ENCODE measurements at places on chromosomes 5 and 9.

GRCh38 chr5:127290019-127290945, at the start of gene MEGF10:
MEGF10 (plus strand) TSS chr5:127290796; CDS start chr5:127331309, 40,513 bp downstream.
- no peak for DNase-seq

DNA sequence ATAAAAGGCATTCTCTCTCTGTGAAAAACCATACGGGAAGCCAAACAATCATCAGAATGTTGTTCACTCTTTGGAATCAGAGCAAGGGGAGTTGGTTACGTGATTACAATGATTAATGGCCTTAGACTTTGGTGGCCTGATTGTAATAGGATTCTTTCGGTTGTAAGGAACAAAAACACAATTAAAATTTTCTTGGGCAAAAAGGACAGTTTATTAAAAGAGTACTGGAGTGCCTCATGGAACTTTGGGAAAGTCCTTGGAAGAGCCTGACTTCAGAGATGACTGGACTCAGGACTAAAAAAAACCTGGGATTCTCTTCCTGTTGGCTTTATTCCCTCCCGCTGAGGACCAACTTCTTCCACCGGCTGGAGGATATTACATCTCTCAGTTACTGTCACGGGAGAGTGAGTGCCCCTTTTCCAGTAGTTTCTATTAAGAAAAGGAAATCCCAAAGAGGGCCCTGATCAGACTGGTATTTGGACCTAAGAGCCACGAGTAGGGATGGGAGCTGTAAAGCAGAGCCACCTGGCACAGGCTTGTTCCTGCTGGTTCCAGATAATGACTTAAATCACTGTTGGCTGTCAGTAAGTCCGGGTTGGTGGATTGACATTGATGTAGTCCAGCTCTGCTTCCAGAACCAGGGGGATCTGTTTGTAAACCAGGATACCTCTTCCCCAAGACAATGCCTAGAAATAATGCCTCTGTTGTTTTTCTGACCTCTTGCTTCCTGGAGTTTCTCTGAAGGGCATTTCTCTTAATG, 53.9 kb downstream of the CFAP95 start:
- no peak for DNase-seq

- no peak for DNase-seq
Observed at GRCh38 chr9:104961701-104962359, 33.9 kb upstream of the ABCA1 start.

GRCh38 chr9:68552700-68553476, 12.2 kb upstream of the TMEM252 start:
- DNase-seq, result no peak

GRCh38 chr9:93523518-93524144, 52.8 kb upstream of the PHF2 start:
- no peak for DNase-seq

DNA sequence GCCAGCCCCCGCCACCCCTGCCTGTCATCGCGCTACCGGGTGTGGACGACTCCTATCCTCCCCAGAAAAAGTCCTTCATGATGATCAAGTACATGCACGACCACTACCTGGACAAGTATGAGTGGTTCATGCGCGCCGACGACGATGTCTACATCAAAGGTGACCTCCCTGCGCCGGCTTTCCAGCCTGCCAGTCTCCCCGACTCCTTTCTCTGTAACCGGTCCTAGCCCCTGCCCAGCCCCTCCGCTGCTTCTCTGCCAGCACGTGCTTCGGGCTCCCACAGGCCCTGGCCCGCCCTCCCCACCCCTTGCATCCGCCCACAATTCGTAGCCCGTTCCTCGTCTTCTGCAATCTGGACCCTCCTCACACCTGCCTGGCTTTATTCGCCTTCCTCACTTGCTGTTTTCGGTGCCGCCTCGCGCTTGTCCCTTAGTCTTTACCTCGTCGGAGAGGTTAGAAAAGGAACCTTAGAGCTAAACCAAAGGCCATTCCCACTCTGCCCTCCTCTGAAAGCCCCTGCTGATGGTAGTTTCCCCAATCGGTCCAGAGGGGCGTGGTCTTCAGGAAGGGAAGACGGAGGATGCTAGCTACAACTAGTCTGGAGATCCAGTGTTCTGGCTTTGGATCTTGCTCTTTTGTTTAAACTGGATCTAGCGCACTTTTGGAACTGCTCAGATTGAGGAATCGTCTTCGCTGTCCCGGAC, 1.4 kb downstream of the CHSY3 start:
- peak; percentile 29 for DNase-seq

- DNase-seq, result peak; percentile 7
Observed at GRCh38 chr5:112708103-112708622, 29.5 kb upstream of the APC start.

DNA sequence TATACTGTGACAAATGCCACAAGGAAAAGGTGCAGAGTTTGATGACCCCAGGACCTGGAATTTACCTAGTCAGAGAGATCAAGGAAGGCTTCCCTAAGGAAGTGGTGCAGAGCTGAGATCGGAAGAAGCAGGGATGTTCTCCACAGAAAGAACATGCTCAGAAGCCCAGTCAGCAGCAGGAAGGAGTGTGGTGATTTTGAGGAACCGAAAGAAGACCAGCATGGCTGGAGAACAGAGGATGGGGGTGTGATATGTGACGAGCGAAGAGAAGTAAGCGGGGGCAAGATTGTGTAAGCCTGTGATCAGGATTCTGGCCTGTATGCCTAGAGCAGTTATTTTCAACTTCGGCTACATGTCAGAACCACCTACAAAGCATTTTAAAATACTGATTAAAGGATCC, 18.7 kb upstream of the PIK3R1 start:
- no peak for DNase-seq

DNA sequence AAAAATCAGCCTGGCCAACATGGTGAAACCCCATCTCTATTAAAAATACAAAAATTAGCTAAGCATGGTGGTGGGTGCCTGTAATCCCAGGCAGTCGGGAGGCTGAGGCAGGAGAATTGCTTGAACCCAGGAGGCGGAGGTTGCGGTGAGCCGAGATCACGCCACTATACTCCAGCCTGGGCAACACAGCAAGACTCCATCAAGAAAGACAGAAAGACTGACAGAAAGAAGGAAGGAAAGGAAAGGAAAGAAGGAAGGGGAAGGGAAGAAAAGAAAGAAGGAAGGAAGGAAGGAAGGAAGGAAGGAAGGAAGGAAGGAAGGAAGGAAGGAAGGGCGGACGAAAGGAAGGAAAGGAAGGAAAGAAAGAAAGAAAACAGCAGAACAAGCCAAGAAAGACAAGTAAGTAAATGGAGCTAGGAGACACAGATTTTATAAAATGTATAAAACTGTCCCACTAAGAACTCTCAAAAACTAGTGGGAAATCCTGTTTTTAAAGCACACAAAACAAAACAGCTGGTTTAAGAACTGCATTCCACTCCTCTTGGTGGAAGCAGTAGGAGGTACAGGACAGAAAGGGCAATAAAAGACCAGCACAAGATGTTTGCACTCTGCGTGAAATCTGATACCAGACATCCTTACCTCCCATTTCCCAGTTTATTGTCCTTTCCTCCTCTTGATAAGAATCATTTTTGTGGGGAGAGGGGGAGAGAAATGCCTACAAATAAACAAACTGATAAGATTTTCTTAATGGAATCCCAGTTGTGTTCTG, 46.7 kb downstream of the MYO10 start:
- no peak for DNase-seq

GRCh38 chr5:96538808-96539250, 105.8 kb upstream of the PCSK1 start:
- no peak for DNase-seq

- no peak for DNase-seq
Observed at GRCh38 chr5:157487358-157487757, 27.3 kb downstream of the NIPAL4 start.

GRCh38 chr9:77210116-77210515, 32.8 kb downstream of the VPS13A start:
- no peak for DNase-seq

- DNase-seq, result no peak
Observed at GRCh38 chr5:144144956-144145751, 25.3 kb downstream of the YIPF5 start.
